ENCODE measurements at places on chromosomes 3 and 15.

GRCh38 chr3:42906070-42906847, at the start of gene ZNF662:
Gene ZNF662, plus strand, starts transcription at chr3:42906142. Its CDS starts 1,973 bp downstream, at chr3:42908115.
- DNase-seq = no peak

GRCh38 chr3:126995926-126996512, 13.1 kb downstream of the PLXNA1 start:
- no peak for DNase-seq

DNA sequence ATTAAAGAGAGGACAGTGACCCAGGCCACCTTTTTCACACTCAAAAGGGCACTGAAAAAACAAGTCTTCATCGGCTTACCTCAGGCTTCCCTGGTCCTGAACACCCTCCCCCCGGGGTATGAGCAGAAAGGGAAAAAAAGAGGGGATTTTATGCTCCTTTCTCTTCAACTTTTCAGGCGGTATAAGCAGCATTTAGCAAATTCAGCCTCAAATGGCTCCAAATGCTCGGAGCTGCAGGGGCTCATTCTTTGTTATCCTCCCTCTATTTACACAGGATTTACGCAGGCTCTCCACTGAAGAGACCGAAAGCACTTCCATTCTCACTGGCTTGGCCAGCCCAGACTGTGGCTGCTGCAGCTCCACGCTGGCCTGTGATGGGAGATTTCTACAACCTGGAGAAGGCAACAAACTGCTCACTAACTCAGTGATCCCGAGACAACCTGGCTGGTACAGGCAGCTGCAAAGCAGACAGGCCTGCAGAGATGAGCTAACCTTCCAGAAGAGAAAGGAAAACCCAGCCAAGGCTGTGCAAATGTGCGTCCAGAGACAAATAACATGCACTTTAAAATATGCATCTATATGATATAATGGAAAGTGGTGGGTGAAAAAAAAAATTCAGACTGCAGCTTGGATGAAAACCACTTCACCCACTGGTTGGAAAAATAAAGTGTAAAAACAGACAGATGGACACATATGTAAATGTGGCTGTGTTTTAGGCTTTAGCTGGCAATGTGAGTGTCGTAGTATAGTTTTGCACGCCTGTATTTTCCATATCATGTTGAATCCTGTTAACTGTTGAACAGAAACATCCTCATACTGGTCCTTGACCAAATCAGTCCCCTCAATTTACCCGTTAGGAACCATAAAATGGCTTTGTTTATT, 54.2 kb downstream of the MEIS2 start:
- no peak for DNase-seq

- no peak for DNase-seq
Measured at GRCh38 chr3:169750665-169751064, 14.2 kb downstream of the TERC start.

GRCh38 chr15:70833861-70834765, 19.8 kb downstream of the LARP6 start:
- no peak for DNase-seq

- DNase-seq = no peak
Measured at GRCh38 chr3:137796993-137797392, 32.9 kb downstream of the SOX14 start.

- DNase-seq = no peak
Measured at GRCh38 chr3:69997631-69998307, 1.8 kb upstream of the SAMMSON start.

DNA sequence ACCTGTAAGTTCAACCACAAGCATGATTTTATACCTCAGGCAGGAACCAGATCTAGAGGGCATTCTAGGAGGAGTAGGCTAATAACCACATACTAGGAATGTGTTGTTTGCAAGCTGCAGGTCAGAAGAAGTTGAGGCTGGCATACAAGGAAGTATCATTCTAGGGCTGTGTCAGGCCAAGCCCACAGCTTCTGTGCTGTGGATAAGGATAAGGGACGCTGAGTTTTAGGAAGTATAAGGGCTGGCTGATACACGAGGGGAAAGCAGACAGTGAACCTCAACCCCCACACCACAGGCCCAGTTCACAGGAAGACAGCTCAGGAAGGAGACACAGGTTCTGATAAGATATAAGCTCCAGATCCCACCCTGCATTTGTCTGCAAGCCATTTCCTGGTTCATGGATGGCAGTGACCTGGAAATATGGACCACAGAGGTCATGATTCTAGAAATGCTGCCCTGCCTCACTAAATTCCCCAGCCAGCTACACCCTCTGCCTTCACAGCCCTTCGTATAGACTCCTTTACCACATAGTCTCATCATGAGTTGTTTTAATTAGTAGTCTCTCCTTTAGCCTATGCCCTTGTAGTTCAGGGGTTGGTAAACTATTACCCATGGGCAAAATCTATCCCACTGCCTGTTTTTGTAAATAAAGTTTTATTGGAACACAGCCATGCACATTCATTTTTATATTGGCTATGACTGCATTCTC, 260.7 kb downstream of the OPA1 start:
- DNase-seq = no peak

DNA sequence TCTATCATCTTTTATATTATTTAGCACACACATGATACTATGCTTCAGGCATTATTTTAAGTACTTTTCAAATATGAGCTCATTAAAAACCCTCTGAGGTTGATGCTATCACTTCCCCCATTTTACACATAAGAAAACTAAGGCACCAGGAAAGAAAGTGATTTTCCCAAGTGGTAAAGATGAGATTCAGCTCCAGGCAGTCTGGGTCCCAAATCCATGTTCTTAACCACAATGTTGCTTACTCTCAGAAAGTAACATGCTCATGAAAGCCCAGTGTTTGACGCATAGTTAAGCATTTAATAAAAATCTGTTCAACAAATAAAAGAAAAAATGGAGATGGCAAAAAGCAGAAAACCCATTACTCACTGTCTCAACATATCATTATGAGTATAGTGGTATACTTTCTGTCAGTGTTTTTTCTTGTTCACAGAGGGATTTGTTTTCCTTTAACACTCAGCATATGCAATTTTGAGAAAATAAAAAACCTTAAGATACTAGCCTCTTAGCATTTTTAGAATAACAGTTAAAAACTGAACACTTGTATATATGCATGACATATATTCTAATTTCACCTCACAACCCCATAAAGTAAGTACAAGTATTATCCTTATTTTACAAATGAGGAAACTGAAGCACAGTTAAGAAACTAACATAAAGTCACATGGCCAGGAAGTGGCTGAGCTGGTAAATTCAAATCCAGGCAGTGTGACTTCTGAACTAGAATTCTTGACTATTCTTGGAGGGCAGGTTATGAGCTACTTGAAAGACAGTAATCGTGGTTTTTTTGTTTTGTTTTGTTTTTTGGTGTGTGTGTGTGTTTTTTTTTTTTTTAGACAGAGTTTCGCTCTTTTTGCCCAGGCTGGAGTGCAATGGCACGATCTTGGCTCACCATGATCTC, 10.4 kb downstream of the PEAK1 start:
- peak; percentile 60 for DNase-seq

- peak; percentile 77 for DNase-seq
Measured at GRCh38 chr15:20356444-20356910, 185.1 kb downstream of the GOLGA6L6 start.

DNA sequence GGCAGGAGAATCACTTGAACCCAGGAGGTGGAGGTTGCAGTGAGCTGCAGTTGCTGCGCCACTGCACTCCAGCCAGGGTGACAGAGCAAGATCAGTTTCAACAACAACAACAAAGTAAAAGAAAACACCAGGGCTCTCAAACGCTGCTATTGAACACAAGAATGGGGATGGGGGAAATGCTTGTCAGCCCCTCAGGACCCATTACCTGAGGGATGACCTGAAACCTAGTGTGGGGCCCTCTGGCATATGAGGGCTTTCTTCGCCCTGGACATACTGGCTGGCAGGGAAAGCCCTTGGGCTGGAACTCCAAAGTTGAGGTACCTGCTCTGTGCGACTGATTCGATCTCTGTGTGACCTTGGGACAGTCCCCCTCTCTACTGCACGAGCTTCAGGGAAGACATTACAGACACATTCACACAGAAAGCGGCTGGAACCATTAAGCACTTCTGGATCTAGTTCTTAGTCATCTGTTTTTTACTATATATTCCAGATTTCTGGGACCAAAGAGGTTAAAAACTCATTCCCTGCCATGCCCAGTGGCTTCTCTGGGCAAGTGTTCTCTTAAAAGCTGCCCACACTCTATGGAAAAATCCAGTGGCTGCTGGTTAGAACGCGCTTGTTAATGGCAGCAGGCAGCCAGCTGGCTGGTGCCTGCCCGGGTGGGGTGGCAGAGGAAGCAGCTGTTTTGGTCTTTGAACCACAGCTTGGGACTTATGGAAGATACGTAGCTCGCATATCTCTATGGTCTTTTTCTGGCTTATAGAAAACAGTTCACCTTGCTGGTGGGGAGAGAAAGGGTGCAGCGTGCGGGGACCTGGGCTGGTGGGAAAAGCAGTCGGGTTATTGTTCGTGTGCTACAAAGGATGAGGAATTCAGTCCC, 57.2 kb downstream of the ATP1B3 start:
- no peak for DNase-seq

- DNase-seq = peak; percentile 96
Measured at GRCh38 chr3:18649666-18650363, 224.7 kb upstream of the SATB1 start.

- DNase-seq = no peak
Measured at GRCh38 chr15:63452552-63453136, 51.7 kb upstream of the USP3 start.

- DNase-seq = no peak
Measured at GRCh38 chr15:66941791-66942190, 123.6 kb upstream of the SMAD3 start.

DNA sequence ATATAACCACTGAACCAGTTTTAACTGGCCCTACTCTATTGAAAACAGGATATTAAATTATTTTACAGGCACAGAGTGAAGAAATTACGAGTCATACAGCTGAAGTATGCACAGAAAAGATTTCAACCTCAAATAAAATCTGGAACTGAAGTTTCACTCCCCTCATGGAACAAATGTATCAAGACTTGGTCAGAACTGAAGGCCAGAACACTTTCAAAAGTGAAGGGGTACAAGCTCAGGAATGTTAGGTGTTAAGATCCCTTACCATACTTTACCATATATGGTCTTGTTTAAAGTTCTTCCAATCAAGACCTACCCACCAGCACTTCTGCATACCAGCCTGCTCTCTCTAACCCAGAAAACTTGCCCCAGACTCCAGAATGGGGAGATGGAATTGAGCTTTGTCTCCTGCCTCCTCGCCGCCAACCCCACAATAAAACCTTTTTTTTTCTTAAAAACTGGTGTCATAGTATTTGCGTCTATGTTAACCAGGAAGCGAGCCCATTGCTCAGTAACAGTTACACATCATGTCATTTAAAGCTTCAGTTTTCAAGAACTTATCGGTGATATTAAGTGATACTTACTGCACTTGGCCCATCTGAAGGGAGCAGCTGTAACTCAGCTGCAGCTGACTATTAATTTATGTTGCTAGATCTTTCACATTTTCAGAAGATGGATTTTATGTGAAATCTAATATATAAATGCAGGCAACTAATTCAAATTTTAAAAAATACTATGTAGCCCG, 59.9 kb downstream of the OXSM start:
- no peak for DNase-seq

Measured in activated CD4-positive, alpha-beta T cell treated with anti-CD3 and anti-CD28 coated beads, Interleukin-2, amount 50 U/mL, for 16 hours (primary cell).